H9 (cell line): ENCODE measurements at places on chromosomes 12 and 14.

- H3K4me1 ChIP-seq = no peaks in the 10 kb centered on the region
- no peak overlapping the region for H3K27ac ChIP-seq
- no peaks in the 10 kb centered on the region for H3K36me3 ChIP-seq
- H3K4me3 ChIP-seq = no peak overlapping the region
These were observed 39.6 kb upstream of the ITPR2 start for GRCh38 chr12:26872625-26873024.

GRCh38 chr12:41365653-41366171 is 177.6 kb downstream of the PDZRN4 start:
- no peak overlapping the region for H3K4me3 ChIP-seq
- H3K27ac ChIP-seq = no peak overlapping the region
- no peaks in the 10 kb centered on the region for H3K4me1 ChIP-seq

DNA sequence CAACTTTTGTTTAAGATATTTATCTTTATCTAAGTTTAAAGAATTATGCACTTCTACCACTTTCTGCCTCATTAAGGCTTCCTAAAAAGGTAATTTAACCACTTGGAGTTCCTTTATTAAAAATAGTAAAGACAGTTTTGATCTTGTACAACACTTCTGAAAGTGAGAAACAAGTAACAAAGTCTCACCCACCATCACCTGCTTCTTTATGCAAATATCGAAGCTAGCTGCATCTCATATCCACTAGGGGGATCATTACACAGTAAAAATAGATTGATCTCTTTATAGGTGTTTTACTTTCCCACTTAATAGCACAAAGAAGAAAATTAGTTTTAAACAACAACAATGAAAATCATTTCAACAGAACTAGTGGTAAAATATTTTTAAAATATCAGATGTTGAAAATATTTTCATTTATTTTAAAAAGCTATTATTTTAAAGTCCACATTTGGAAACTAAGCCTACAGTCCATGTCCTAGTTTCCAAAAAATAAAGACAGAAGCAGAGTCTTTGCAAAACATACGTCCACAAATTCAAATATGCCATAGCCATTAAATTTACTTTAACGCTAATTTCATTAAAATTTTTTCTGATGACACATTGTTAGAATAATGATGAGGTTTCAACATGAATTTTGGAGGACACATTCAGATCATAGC is 160.0 kb upstream of the SOX5 start:
- no peak for DNase-seq
- H3K36me3 ChIP-seq = no peaks in the 10 kb centered on the region
- no peaks in the 10 kb centered on the region for H3K27me3 ChIP-seq
- H3K4me3 ChIP-seq = no peak overlapping the region

DNA sequence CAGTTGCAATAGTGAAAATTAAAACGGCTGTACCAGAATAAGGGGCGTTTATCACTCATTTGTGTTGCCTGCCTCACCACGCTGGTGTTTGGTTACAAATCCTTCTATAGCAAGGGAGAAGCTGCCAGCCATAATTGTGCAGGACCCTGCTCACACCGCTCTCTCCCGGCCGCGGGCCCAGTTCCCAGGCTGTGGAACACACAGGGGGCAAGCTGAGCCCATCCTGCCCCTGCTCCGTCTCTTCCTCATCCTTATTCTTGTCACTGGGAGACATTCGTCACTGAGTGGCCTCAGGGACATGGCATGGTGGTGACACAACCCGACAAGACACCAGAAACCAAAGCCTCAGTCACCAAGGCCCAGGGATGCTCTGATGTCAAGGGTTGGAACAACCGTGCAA is 116.3 kb upstream of the FKBP4 start:
- peaks cover 2% of the 10 kb centered on the region; the same call in 1 of the 2 replicates for H3K36me3 ChIP-seq
- H3K4me3 ChIP-seq = no peak overlapping the region
- H3K4me1 ChIP-seq = peaks cover 3% of the 10 kb centered on the region
- no peak overlapping the region for H3K27ac ChIP-seq
- H3K27me3 ChIP-seq = no peaks in the 10 kb centered on the region

DNA sequence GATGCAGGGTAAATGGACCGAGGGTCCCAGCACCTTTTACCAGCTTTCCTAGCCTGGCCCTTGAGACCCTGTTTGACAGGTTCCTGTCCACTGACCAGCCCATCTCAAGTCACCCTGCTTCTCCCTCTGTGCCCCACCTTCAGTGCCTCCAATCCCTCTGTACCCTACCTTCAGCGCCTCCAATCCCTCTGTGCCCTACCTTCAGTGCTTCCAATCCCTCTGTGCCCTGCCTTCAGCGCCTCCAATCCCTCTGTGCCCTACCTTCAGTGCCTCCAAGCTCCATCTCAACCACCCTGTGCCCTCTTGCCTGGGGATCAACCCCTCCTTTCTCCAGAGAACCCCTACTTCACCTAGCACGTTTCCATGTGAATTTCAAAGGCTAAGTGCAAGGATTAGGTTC is 54.3 kb downstream of the ZFP36L1 start:
- no peak for DNase-seq
- H3K27ac ChIP-seq = no peak overlapping the region
- no peaks in the 10 kb centered on the region for H3K4me1 ChIP-seq
- no peaks in the 10 kb centered on the region for H3K36me3 ChIP-seq
- H3K4me3 ChIP-seq = no peak overlapping the region
- H3K27me3 ChIP-seq = no peaks in the 10 kb centered on the region

GRCh38 chr14:55689981-55690871 is 110.2 kb downstream of the KTN1 start:
- no peak overlapping the region for H3K27ac ChIP-seq
- H3K4me1 ChIP-seq = 0 out of 2 replicates have a peak, but pooled peaks cover 4% of the 10 kb centered on the region
- H3K36me3 ChIP-seq = peaks cover 2% of the 10 kb centered on the region; the same call in 1 of the 3 replicates
- no peak for DNase-seq
- H3K27me3 ChIP-seq = no peaks in the 10 kb centered on the region
- no peak overlapping the region for H3K4me3 ChIP-seq

- no peaks in the 10 kb centered on the region; the same call in 1 of the 2 replicates for H3K4me1 ChIP-seq
- H3K27ac ChIP-seq = no peak overlapping the region
- no peaks in the 10 kb centered on the region for H3K27me3 ChIP-seq
- no peaks in the 10 kb centered on the region; the same call in 2 of the 3 replicates for H3K36me3 ChIP-seq
These were observed 159.4 kb upstream of the PLEKHG7 start for GRCh38 chr12:92543359-92543758.

- no peaks in the 10 kb centered on the region for H3K36me3 ChIP-seq
- H3K4me1 ChIP-seq = no peaks in the 10 kb centered on the region
- H3K27ac ChIP-seq = no peak overlapping the region
- no peaks in the 10 kb centered on the region for H3K27me3 ChIP-seq
These were observed 47.4 kb downstream of the AVPR1A start for GRCh38 chr12:63103494-63104131.
